GM06990 (cell line): ENCODE measurements at places on chromosomes 12 and 14.

GRCh38 chr12:8948701-8949341 lies 624 bp downstream of the M6PR start:
- no peak for DNase-seq

- no peak for DNase-seq
Measured at GRCh38 chr14:75252254-75252837, 26.3 kb upstream of the FOS start.

DNA sequence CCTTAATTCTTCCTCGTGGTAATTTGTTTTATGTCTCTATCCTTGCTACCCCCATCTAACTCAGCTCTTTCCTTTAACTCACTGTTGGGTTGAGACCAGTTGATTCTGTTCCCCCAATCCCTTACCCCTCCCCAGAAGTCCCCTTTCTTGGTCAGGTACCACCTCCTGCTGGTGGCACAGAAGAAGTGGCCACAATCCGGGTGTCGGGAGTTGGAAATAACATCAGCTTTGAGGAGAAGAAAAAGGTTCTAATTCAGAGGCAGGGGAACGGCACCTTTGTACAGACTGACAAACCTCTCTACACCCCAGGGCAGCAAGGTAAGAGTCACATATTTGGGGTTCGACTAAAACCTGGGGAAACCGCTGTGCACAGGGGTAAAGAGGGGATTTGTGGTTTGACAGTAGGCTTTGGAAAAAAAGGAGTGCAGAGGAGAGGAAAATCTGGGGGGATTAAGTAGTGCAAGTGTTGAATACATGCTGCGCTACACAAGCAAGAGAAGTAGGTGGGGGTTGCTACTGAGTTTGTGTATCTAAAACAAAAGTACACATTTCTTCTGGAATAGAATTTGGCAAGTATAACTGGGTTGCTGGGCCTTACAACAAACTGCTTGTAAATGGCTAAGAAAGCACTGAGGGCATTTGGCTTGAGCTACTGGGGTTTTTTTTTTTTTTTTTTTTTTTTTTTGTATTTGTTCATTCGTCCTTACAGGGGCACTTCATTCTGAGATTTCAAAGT lies 1.3 kb downstream of the A2ML1 start:
- no peak for DNase-seq

DNA sequence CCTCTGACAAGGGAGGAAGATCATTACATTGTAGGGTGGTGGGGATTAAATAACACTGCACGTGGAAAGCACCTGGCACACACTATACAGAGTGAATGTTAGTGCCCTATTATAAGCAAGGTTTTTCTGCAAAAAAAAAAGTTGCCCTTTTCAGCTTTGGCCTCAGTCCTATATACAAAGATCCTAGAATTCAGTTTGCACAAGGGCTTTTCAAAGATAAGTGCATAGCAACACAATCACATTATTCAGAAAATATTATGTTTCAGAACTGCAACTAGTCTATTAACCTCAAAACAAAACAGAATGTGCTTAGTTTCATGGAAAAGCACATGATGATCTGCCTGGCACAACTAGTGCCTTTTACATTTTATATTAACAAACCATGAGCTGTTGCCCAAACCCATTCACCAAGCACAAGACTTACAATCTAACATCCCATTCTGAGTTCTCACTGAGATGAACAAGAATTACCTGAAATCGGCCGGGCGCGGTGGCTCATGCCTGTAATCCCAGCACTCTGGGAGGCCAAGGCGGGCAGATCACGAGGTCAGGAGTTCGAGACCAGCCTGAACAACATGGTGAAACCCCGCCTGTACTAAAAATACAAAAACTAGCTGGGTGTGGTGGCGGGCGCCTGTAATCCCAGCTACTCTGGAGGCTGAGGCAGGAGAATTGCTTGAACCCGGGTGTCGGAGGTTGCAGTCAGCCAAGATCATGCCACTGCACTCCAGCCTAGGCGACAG lies 1.8 kb downstream of the TM7SF3 start:
- no peak for DNase-seq

DNA sequence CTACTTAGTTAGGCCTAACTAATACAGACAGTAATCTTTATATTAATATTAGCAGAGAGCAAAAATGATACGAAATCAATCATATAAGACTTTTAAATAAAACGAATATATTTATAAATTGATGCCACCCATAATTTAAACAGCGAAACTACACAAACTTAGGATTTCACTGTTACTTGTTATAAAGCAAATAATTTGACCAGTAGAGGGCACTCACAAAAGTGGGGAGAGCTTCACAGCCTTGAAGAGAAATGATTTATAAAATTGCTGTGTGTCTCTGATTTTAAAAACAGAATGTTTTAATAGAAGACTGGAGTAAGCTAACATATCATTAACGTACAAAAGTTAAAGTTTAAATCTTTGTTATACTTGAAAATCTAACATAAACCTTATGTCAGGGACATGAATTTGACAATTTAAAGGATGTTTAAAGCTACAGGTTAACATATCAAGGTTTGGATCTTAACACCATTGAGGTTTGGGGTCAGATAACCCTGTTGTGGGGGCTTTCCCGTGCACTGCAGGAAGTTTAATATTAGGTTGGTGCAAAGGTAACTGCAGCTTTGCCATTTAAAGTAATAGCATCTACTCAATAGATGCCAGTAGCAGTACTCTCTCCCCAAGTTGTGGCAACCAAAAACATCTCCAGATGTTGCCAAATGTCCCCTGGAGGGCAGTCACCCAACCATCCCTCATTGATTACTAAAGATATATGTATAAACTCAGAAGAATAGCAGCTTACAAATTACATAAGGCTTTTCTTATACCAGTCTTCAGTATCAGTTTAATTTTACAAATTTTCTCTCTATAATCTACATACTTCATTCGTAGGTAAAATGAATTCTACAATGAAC lies 9.3 kb downstream of the KRAS start:
- DNase-seq: no peak

DNA sequence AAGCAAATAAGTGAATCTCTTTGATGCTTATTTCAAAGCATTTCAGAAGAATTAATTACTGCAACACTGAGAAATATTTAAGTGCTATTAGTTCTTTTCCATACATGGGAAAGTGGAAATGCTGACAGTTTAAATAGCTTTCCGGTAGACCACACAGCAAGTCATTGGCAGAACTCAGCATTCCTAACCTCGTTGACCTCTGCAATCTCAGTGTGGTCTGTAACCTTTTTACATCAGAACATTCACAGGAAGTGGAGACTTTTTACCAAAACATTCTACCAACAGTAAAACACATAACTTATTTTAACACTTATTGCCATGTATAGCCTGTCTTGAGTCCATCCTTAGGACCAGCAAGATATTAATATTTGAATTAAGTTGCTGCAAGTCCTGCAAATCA lies 249.5 kb upstream of the DCN start:
- DNase-seq: no peak

GRCh38 chr14:76259029-76259735 lies 107.5 kb downstream of the GPATCH2L start:
- DNase-seq: no peak

DNA sequence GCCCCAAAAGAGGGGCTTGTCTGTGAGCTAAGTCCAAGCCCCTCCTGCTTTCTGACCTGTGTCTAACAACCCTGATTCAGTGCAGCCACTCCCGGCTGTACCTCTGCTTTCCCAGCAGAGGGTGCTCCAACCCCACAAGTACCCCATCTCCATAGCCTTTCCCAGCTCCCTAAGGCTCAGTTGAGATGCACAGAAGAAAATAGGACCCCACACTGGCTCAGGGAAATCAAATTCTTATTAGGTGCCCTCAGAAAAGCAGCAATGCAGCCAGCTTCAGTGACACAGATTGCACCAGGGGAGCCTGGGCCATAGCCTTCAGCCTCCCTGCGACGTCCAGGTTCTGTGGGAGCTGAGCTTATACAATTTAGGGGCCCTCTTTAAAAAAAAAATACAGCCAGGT lies 49.9 kb downstream of the LRRC74A start:
- no peak for DNase-seq

DNA sequence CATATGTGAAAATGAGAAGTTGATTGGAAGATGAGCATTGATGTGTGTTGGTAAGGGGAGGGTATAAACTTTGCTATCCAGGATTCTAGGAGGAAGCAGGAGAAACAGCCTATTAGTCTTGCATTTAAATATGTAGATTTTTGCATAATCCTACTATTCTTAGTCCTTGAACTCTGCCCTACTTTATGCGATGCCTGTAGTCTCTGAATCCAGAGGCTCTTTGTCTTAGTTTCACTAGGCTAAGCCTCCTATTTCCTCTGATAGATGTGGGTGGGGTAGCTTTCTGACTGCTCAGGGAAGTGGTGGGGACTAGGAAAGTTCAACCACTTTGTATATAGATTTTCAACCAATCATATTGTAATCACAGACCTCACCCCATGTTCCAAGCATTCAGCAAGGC lies 49.5 kb upstream of the KCNC2 start:
- no peak for DNase-seq

- no peak for DNase-seq
Measured at GRCh38 chr12:97471194-97471593, 8.6 kb downstream of the RMST start.

- DNase-seq: no peak
Measured at GRCh38 chr14:94386085-94387031, 2.0 kb downstream of the SERPINA1 start.

GRCh38 chr14:68819260-68819691 lies 26.4 kb upstream of the ZFP36L1 start:
- no peak for DNase-seq

GRCh38 chr12:50344245-50344644 lies 52.2 kb downstream of the FAM186A start:
- no peak for DNase-seq

DNA sequence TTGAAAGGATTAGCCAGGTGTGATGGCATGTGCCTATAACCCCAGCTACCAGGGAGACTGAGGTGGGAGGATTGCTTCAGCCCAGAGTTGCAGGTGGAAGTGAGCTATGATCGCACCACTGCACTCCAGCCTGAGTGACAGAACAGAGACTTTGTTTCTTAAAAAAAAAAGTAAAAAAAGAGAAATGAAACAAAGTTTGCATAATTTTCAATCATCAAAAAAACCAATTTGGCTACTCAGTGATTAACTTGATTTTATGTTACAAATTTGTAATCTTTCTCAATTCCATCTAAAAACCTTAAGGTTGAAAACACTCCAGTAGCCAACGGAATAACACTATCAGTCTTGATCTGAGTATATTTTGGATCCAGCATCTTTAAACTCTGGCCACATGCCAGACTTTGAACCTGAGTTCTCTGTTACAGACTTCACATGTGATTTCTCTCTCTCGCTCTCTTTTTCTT lies 12.6 kb upstream of the DENND5B start:
- DNase-seq: peak; percentile 67
